Skeletal muscle cell (primary cell): ENCODE measurements at places on chromosomes 1 and 21.

DNA sequence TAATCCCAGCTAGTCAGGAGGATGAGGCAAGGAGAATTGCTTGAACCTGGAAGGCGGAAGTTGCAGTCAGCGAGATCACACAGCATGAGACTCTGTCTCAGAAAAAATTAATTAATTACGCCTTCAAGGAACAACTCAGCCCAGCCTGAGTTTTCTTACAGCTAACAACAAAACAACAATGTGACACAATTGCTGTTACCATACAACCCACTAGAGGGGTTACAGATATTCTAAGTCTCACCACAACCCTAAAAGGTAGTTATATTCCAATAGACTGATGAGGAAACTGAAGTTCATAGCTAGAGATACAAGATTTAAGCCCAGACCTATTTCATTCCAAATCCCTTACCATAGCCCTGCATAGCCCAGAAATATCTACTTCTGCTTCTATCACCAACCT is 2.9 kb upstream of the LRRC8C start:
- DNase-seq = no peak

DNA sequence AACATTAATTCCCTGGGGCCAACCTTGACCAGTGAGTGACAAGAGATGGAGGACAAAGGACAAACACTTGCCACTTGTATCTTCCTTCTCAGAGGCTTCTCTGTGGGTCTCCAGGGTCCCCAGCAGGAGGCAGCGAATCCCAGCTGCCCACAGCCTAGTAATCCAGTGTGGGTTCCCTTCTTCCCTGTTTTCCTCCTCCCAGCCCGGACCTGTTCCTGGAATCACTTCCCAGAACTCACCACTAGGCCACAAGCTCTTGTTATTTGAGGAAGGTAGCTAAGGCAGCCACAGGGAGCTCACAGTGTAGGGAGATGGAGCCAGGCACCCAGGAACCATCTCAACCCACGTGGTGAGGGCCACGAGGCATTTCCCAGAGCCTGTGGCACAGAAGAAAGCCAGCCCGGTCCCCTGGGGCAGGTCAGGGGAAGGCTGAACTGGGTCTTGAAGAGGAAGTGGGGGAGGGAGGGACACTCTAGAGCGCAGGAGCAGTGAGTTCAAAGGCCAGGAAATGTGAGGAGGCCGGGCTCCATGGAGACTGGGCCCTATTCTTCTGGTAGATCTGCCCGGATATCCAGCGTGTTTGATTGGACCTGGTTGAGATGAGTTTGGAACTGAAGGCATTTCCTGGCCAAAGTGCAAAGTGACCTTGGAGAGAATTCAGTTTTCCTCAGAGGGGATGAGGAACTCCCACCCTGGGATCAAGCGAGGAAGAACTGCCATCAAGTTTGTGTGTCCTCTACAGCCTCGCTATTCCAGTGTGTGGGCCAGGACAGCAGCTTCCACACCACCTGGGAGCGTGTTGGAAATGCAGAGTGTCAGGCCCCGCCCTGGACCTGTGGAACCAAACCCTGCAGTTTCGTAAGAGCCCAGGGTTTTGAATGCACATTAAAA is 20.3 kb upstream of the C2CD2 start:
- no peak for DNase-seq

DNA sequence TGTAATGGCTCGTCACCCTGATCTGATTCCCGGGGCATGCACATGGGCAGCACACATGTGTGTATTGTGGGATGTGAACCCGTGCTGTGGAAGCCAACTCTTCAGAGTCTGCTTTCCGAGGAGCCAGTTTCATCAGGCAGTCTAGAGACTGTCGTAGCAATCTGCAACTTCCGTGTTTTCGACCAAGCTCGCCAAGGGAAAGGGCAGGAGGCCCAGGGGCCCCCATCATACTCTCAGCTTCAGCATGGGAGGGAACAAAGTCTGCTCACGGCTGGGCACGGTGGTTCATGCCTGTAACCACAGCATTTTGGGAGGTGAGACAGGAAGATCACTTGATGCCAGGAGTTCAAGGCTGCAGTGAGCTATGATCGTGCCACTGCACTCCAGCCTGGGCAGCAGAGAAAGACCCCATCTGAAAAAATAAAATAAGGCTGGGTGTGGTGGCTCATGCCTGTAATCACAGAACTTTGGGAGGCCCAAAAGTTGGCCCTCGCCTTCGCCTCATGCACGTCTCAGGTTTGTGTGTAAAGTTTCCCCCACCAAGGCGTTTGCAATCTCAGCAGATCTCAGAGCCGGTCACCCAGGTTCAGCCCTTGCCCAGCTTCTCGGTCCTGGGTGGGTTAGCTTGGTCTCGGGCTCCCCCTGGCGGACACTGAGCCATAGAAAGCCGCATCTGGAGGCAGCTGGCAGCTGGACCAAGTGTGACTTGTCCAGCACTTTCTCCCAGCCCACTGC is 48.5 kb upstream of the SLC25A33 start:
- DNase-seq = peak; percentile 36

DNA sequence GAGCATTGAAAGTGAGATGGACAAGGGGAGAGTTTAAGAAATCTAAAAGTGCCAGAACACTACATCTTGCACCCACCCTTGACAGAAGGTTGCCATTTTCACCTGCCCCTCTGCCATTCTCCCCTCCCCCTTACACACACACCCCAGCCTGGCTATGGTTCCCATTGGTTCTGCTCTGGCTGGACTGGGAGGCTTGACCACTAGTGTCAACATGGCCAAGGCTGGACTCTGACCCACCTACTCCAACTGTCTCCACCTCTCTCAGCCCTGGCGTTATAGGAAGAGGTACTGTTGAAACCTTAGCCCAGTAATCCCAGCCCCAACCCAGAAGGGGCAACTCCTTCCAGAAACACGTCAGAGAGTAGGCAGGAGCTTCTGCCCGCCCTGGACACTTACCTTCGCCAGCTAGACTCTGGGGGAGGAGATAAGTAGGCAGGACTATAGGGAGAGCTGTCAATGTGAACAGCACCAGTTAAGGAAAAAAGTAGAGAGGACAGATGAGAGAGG is 4.5 kb downstream of the CRTC2 start:
- DNase-seq = no peak

DNA sequence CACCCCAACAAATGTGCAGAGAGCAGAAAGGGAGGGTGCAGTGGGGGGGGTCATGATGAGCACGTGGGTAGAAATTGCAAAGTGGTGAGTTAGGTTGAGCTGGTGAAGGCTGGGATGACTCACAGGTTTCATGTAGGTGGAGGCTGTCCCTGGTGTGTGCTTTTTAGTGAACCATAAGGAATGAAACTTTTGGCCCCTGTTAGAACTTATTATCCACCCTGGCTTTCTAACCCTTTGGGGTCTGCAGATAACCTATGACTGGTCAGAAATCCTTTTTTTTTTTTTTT is 46.9 kb downstream of the DOP1B start:
- peak; percentile 61 for DNase-seq

DNA sequence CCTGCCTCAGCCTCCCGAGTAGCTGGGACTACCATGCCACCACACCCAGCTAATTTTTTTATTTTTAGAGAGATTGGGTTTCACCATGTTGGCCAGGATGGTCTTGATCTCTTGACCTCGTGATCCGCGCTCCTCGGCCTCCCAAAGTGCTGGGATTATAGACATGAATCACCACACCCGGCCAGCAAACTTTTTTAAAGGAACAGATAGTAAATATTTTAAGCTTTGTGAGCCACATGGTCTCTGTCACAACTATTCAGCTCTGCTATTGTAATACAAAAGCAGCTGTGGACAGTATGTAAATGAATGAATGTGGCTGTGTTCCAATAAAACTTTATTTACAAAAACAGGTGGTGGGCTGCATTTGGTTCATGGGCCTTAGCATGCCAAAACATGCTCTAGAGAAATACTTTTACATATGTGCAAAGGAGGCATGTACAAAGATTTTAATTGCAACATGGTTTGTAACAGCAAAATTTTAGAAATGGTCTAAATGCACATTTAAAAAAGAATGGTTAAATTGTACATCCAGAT is 47.0 kb downstream of the CDCP2 start:
- peak; percentile 8 for DNase-seq

DNA sequence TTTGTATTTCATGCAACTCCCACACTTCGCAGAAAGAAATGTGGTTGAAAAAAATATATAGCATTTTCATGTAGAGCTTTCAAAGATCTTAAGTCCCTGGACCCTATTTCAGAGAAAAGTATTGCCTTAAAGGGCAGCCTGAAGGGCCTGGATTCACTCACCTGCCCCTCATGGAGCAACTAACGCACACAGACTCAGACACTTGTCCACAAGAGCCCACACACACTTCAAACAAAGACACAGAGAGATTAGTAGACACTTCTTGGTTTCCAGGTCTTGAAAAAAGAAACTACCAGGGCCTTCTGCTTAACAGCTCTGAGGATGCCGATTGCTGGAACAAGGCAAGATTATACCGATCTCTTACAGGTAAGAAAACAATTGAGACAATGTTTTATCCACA is 122.2 kb downstream of the ZBTB18 start:
- no peak for DNase-seq

GRCh38 chr21:39430954-39431353 is 14.6 kb downstream of the LCA5L start:
- no peak for DNase-seq

GRCh38 chr1:219331424-219331823 is 157.7 kb downstream of the LYPLAL1 start:
- no peak for DNase-seq

- no peak for DNase-seq
Measured at GRCh38 chr1:168696125-168696760, 32.8 kb downstream of the DPT start.

DNA sequence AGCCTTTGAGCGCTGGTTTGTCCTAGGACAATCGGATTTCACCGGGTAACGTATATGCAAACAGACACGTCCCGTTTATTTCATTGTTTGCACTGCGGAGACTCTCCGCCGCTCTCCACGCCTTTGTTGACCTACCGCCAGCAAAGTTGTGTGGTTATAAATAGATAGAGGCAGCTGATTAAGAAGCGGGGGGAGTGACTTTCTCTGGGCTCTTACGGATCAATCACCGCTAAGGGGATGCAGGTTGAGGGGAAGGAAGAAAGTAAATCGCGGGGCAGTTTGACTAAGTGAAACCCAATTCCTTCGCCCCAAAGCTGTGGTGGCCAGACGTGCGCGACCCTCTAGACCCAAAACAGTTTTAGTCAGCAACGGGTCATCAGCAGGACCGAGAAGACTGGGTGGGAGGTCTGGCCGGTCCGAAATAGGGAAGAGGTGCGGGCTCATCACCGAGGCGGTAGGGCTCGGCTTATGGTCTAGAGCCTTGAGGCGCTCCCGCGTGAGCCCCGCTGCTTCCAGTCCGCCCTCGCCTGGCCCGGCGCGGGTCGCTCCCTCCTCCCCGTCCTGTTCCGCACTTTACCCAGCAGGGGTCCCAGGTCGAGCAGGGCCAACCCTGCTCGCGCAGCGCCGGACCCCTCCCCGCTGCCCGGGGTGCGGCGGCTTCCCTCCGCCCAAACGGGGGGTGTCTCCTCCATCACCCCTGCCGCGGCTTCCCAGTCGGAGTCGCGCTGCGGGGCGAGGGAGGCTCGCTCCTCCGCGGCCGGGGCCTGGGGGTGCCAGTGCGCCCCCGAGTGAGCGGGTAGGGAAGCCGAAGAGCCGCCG is 120.8 kb upstream of the RRP15 start:
- DNase-seq = no peak

GRCh38 chr1:17274186-17275170 is 25.6 kb downstream of the PADI3 start:
- no peak for DNase-seq

- DNase-seq = no peak
Measured at GRCh38 chr1:65198096-65198495, 50.1 kb downstream of the AK4 start.

- DNase-seq = no peak
Measured at GRCh38 chr1:2320760-2321667, 70.3 kb downstream of the MORN1 start.

- DNase-seq = no peak
Measured at GRCh38 chr1:197062692-197063091, 4.4 kb downstream of the F13B start.
